GM12891 (cell line): ENCODE measurements at places on chromosomes 11 and 22.

GRCh38 chr11:118100691-118101232, 14.0 kb upstream of the SMIM35 start:
- DNase-seq, result no peak

DNA sequence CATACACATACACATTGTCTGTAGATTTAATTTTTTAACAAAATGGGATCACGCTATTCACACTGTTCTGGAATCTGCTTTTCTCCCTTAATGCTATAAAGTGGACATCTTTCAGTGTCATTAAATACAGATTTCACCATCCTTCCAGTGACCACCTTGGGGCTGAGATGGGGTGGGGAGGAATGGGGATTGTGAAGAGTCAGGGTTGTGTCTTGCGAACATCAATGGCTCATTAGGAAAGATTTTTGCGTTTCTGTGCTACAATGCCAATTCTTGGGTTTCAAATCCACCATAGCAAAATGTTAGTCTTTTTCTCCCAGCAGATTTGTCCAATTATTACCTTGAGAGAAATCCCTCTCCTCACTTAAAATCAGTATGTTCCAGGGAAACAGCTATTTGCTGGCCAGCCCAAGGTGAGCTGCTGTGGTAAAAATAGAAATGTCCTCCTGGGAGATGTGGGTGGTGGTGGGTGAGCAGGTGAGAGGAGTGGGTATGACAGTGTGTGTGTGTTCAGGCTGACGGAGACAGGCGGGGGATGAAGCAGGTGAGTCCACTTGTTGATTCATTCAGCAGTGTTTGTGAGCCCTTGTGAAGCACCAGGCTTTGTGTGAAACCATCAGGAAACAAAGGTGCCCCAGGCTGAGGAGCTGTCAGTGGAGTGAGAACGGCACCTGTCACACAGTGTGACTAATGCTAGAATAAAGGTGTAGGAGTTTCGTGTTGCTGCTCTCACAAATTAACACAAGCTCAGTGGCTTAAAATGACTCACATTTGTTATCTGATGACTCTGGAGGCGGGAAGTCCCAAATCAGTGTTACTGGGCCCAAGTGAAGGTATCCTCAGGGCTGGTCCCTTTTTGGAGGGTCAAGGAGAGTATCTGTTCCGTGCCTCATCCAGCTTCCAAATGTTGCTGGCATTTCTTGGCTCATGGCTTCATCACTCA, 1.7 kb upstream of the CBX6 start:
- DNase-seq, result no peak

- no peak for DNase-seq
These were observed 17.4 kb downstream of the AMOTL1 start for GRCh38 chr11:94785509-94785908.

DNA sequence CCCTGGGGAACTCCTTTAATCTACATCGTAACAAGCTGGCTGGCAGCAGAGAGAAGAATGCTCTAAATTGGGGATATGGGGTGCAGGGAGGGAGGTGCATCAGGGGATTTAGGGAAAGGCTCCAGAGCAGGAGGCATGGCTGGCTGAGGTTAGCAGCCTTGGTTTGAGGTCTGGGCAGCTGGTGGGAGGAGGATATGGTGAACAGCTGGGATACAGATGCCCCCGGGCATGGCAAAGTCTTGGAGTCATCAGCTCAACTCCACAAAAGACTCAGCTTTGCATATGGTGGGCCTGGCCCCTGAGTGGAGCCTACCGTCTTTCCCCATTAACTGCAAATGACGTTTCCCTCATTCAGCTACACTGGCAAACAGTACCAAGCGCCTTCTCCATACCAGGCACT, 5.4 kb downstream of the FAM83F start:
- DNase-seq, result no peak

- peak; percentile 62 for DNase-seq
These were observed 2.7 kb downstream of the CRYBB3 start for GRCh38 chr22:25202290-25202921.

DNA sequence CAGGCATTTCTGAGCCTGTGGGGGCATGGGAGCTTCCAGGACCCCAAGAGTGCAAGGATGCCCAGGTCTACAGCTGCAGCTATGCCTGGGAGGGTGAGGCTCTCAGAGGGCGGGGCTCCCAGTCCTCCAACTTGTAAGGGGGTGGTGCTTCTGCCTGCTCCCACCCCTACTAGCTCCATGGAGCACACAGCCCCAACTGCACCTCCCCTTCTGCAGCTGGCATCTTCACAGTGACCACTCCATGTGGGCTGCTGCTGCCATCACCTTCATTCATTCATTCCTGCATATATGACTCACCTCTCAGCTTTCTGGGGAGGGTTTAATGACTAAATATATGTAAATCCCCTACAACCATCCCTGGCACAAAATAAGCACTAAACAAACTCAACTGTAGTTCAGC, 43.8 kb downstream of the CHST1 start:
- no peak for DNase-seq

GRCh38 chr11:77312107-77312506, 10.6 kb upstream of the GDPD4 start:
- no peak for DNase-seq

DNA sequence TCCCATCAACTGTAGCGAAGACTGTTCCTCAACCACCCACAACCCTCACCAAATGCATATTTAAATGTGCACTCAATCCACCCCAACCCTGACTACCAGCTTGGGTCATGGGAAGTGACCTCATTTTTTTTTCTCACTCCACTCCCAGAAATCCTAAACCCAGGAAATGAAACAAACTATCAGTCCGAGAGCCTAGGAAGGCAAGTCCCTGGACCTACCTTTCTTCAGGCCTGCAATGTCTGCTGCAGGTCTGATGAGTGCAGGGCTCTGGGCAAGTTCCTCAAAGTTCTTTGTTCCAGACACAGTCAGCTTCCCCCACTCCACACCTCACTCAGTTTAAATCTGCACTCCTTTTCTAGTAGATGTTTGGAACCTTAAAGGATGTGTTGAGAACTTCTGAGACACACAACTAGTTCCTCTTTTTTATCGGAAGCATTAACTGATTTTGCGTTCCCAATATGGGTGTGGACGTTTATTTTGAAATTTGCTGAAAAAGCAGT, at the start of gene MS4A4E:
TSS of gene MS4A4E (minus strand) at position 398 of the 500 bp plus-strand sequence. CDS start 13,082 bp downstream, outside the sequence.
- DNase-seq, result no peak

DNA sequence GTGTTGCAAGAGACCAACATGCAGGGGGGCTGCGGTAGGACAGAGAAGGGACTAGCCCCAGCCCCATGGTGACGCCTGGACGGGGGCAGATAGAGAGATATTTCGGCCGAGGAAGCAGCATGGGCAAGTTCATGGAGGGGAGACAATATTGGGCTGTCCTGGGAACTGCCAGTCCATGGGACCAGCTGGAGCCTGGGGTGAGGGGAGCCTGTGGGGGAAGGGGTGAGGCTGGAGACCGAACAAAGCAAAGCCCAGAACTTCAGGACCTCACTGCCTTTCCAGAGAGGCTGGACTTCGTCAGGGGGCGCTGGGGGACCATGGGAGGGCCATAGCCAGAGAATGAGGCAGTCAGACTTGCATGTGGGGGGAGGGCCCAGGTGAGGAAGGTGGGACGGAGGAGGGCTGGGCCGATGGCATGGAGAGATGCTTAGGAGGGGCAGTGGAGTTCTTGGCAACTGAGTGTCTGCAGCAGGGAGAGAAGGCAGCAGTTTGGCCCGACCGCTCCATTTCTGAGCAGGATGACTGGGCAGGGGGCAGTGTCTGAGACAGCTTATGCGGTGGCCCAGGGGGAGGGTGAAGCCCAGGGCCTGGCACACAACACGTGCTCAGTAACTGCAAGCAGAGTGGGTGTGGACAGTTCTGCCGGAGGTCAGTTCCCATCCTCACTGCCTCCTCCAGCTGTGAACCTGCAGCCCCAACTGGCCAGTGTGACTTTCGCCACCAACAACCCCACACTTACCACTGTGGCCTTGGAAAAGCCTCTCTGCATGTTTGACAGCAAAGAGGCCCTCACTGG, 712 bp downstream of the UPK3A start:
- no peak for DNase-seq

DNA sequence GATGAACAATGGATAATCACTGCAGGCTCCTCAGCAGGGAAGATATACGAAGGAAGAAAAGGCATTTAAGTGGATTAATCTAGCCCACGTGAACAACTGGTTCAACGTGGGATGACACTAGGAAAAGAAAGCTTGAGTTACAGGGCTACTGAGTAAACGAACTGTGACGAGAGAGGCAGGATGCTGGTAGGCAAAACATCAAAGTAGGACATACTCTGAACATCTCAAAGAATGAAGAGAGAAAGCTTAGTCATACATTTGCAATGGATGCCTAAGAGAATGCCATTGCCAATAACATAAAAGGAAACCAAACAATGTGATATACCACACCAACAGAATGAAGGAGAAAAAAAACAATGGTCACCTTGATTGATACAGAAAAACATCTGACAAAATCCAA, 12.9 kb downstream of the USP28 start:
- DNase-seq, result no peak

- DNase-seq, result no peak
These were observed 83.7 kb downstream of the RPL27A start for GRCh38 chr11:8766043-8766987.

DNA sequence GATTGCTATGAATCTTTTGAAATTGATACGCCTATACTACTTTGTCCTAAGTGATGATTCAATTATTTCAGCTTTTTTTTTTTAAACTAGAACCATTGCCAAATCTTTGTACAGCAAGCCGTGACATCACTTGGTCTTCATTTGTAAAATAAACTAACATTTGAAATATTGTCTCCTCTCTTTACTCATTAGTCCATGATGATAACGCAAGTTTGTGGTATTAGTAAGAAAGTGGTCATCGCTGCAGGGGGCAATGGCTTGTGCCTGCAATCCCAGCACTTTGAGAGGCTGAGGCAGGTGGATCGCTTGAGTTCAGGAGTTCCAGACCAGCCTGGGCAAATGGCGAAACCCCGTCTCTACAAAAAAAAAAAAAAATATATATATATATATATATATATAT, 12.9 kb upstream of the ARHGAP42 start:
- DNase-seq, result no peak

GRCh38 chr11:115502636-115503082, 1.6 kb downstream of the CADM1 start:
- DNase-seq, result no peak

DNA sequence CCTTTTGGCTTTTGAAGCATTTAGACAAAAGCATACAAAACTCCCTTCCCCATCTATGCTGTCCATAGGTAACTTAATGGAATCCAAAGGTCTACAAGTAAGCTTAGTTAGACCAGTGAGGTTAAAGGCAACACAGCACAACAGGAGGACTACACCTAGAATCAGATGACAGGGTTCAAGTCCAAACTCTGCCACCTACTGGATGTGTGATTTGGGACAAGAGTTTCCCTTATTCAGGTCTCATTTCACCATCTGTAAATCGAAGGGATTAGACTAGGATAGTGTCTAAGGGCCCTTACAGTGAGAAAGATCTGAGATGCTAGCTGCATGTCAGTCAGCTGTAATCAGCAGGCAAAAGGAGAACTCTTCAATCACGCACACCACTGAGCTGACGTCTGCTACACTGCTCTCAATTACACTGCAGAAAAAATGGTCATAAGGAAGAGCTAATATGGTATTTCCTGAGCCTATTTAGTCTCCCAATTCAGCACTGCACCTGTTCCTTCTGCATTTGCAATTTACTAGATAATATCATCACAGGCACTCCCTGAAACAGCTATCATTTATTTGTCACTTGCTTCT, 82.2 kb downstream of the SERGEF start:
- DNase-seq, result no peak

- DNase-seq, result no peak
These were observed 285.9 kb downstream of the NTM start for GRCh38 chr11:131656179-131656838.

GRCh38 chr22:37273126-37273845, 9.0 kb upstream of the CYTH4 start:
- no peak for DNase-seq

GRCh38 chr11:69355346-69355940, 61.5 kb downstream of the MYEOV start:
- DNase-seq, result no peak

- DNase-seq, result no peak
These were observed 19.4 kb downstream of the PIWIL4 start for GRCh38 chr11:94586546-94586945.

- DNase-seq, result no peak
These were observed 945.5 kb downstream of the OPCML start for GRCh38 chr11:132586801-132587200.

- DNase-seq, result no peak
These were observed 663.7 kb upstream of the B3GAT1 start for GRCh38 chr11:135075740-135076139.

DNA sequence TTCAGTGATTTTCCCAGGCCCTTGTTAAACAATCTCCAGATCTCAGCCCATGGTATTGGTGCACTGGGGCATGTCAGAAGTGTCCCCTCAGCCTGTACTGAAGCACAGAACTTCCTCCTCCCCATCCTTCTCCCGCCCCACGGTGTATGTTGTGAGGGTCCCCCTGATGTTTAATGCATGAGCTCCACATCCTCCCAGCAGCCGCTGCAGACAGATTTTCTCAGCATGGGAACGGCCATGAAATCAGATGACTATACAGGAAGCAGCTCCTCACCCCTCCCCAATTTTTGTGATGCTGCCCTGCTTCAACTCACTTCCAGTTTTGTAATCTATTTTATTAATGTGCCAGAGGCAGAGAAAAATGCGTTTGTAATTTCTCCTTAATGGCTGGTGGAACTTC, 406.0 kb downstream of the MIAT start:
- DNase-seq, result no peak

- no peak for DNase-seq
These were observed 114.7 kb downstream of the CSTPP1 start for GRCh38 chr11:47051217-47051616.

DNA sequence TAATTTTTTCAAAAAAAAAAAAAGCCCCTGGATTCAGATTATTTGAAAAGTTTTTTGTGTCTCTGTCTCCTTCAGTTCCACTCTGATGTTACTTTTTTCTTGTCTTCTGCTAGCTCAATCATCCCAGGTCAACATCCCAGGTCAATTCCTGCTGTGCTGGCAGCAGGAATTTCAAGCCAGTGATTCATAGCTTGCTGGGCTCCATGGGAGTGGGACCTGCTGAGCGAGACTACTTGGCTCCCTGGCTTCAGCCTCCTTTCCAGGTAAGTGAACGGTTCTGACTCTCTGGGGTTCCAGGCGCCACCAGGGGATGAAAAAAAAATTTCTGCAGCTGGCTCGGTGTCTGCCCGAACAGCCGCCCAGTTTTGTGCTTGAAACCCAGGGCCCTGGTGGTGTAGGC, 31.4 kb downstream of the PLAAT5 start:
- DNase-seq, result no peak

- DNase-seq, result no peak
These were observed 324.1 kb downstream of the C11orf87 start for GRCh38 chr11:109745996-109746625.

DNA sequence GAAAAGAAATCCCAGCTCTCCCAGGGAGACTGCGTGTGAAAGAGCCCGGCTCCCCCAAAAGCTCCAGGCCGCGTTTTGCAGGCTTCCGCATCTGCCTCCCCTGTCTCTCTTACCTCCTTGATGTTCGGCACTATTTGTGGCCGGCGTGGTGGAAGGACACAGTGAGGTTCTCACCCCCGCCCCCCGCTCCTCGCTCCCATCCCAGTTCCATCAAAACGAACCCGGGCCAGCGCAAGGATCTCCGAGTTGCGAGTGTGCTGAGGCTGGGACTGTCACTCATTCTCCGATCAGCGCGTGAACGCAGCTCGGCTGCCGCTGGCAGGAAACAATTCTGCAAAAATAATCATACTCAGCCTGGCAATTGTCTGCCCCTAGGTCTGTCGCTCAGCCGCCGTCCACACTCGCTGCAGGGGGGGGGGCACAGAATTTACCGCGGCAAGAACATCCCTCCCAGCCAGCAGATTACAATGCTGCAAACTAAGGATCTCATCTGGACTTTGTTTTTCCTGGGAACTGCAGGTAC, at the start of gene NCAM1:
TSS of gene NCAM1 (plus strand) at position 275 of the 523 bp plus-strand sequence.
- DNase-seq, result peak; percentile 21

GRCh38 chr11:61281581-61282250, 13.4 kb downstream of the VWCE start:
- DNase-seq, result peak; percentile 63

- no peak for DNase-seq
These were observed 31.3 kb downstream of the NEFH start for GRCh38 chr22:29511126-29511862.
